ENCODE measurements at places on chromosomes 5 and 9.
A peak's percentile ranks its signal among the peaks of the same experiment; 100 is the strongest.

DNA sequence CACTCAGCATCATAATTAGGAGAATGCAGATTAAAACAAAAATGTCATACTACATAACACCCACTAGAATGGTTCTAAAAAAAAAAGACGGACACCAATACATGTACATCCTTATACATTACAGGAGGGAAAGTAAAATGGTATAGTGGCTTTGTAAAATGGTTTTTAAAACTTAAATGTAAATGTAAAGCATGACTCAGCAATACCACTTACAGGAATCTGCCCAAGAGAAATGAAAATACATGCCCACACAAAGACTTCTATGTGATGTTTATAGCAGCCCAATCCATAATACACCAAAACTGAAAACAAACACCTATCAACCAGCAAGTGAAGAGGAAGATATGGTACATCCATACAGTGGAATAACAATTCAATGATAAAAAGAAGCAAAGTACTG is 939.1 kb upstream of the ACO1 start:
- DNase-seq = peak; percentile 1

DNA sequence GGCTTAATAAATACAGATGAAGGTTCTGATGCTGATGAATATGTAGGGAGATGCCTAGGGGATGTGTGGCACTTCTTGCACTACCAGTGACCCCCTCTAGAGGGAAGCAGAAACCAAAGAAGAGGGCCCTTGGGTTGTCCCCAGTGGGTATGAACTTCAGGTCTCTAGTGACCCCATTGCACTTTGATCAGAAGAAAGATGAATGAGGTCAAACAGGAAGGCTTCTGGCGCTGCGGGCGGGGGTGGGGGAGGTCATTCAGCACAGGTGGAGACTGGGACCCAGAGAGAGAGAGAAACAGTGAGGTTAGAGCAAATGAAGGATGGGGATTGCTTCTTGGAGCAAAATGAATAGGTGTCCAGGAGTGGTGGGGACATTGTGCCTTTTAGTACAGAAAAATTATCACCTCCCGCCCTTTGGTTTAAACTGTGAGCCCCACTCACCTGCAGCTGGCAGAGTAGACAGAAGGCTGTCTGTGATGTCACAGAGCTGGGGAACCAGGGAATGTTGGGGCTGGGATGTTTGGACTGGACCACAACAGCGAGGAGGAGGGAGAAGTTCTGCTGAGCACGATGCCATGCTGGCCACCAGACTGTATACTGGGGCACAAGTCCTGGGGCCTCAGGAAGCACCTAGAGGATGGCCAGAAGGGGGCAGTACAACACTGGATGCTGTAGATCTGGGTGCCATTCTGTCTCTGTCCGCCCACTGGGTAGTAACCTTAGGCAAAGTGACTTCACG is at the start of gene TEX48:
Gene TEX48, minus strand, starts transcription at position 599 of the 739 bp plus-strand sequence. CDS start 10,469 bp downstream, outside the sequence.
- peak; percentile 62 for DNase-seq

DNA sequence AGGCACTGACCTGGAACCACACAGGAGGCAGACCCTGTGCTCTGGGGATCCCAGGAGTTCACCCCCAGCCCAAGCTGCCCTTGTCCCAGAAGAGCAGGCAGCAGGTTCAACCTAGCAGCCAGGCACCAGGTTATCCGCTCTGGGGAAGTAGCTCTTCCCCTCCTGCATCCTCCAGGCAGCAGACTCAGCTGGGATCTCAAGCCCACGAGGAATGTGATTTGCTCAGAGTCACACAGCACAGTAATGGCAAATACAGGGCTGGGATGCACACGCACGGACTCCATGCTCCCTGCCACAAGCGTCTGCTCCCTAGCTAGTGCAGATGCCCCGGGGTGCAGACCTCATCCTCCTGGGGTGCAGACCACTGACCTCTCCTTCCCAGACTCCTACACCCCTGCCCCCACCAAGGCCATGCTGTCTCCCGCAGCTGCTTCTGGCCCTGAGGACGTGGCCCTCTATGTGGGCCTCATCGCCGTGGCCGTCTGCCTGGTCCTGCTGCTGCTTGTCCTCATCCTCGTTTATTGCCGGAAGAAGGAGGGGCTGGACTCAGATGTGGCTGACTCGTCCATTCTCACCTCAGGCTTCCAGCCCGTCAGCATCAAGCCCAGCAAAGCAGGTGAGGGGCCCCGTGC is 25.5 kb downstream of the HK3 start:
- DNase-seq = no peak

- DNase-seq = no peak
Measured at GRCh38 chr9:26870292-26870691, 22.3 kb downstream of the CAAP1 start.

DNA sequence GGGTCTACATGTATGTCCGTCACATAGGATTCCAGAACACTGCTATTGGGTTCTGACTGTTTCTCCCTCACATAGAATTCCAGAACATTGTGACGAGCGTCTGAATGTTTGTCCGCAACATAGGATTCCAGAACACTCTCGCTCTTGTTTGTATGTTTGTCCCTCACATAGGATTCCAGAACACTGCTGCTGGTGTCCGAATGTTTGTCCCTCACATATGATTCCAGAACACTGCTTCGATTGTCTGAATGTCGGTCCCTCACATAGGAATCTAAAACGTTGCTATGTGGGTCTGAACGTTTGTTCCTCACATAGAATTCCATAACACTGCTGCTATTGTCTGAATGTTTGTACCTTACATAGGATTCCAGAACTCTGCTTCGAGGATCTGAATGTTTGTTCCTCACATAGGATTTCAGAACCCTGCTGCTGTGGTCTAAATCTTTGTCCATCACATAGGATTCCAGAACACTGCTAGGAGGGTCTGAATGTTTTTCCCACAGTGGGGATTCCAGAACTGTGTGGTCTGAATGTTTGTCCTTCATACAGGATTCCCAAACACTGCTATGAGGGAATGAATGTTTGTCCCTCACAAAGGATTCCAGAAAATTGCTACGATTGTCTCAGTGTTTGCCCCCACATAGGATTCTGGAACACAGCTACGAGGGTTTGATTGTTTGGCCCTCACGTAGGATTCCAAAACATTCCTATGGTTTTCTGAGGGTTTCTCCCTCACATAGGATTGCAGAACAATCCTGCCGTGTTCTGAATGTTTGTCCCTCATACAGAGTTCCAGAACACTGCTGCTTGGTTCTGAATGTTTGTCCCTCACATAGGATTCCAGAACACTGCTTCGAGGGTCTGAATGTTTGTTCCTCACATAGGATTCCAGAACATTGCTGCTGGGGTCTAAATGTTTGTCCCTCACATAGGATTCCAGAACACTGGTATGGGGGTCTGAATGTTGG is 220.5 kb downstream of the FOXD4L6 start:
- DNase-seq = no peak

DNA sequence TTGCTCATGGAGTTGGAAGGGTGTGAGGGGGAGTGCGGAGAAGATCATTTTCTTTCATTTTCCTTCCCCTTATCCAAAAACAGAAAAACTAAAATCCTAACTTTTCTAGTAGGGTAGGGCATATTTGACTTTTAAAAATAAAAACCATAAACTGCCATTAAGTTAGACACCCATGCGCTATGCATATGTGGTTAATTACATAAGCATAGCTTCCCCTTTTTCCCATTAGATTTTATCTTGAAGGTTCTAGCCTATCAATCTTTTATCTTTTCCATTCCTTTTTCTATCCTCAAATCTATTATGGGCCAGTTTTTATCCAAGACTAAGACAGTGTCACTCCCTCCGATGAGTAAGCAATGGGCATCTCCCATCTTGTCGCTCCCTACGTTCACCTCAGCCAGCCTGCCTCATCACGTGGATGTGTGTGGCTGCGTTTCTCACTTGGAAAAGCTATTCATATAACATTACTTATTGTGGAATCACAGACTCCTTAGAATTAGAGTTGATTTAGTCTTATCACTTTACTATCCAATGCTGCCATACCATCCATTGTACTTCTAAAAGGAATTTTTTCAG is 49.2 kb downstream of the PCSK5 start:
- DNase-seq = no peak

GRCh38 chr9:116980582-116981120 is 293.5 kb downstream of the TRIM32 start:
- no peak for DNase-seq

GRCh38 chr5:172086194-172086975 is 79.9 kb upstream of the FBXW11 start:
- no peak for DNase-seq

- DNase-seq = no peak
Measured at GRCh38 chr5:89034588-89034987, 151.6 kb upstream of the MEF2C start.

- no peak for DNase-seq
Measured at GRCh38 chr5:92729088-92729487, 851.9 kb downstream of the NR2F1-AS1 start.

DNA sequence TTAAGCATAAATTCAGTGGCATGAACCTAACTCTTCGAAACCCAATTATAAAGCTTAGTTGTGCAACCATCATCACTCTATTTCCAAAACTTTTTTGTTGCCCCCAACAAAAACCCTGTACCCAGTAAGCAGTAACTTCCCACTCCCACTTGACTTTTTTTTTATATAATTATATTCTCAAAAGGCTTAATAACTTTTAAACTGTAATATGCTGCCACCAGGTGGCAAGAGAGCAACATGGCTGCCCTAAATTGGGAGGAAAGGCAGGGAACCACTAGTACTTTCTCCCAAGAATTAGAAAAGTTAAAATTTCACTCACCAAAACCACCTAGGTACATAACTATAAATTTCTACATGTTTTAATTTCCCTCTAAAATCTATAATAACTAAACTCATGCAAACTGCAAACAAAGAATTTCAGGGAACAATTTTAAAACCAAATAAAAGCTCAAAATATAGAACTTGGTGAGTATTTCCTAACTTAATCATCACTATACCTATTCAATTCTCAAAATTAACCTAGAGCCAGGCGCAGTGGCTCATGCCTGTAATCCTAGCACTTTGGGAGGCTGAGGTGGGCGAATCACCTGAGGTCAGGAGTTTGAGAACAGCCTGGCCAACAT is 50.2 kb upstream of the RNF38 start:
- no peak for DNase-seq

GRCh38 chr5:92041206-92041605 is 658.1 kb upstream of the ARRDC3 start:
- no peak for DNase-seq

- DNase-seq = peak; percentile 38
Measured at GRCh38 chr9:96619491-96620180, at the start of gene CDC14B. CDC14B (minus strand) TSS chr9:96619843; CDS start chr9:96619378, 465 bp downstream.

GRCh38 chr5:43312076-43312661 is 1.0 kb downstream of the HMGCS1 start:
- no peak for DNase-seq

- DNase-seq = no peak
Measured at GRCh38 chr9:135862809-135863208, 44.5 kb downstream of the CAMSAP1 start.

GRCh38 chr5:154813736-154814135 is 36.7 kb downstream of the FAXDC2 start:
- DNase-seq = no peak

GRCh38 chr9:130728721-130729120 is 35.1 kb downstream of the EXOSC2 start:
- no peak for DNase-seq

DNA sequence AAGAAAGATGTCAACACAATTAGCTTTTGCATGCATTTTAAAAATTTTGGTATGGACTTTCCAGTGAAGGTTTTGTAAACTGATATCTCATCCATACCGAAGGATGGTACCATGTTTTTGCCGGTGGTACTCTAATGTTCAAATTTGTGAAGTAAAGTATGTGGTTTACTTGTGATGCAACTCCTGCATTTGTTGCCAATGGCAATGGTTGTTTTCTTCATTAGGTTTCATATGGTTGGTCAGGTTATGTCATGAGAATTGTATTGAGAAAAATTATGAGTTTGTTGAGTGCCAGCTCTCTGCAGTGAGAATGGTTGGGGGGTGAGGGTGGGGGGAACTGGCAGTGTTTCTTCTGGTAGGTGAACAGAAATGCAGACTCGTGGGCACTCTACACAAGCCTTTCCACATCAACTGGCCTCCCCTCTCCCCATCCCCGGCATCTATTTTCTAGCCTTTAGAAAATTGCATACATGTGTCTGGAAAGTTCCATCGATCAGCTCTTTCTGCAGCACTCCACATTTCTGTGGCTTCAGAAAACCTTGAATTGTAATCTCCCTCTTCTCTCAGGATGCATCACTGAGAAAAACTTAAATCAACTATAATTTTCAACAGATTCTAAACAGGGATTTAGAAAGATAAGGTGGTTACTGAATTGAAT is 107.7 kb downstream of the PDE4D start:
- no peak for DNase-seq

- DNase-seq = no peak
Measured at GRCh38 chr5:121962958-121963357, 1.2 kb downstream of the SRFBP1 start.
